Activated CD4-positive, alpha-beta memory T cell treated with anti-CD3 and anti-CD28 coated beads, Interleukin-2, amount 10 ng/mL, durations not matched to agents 7 days and 5 days (primary cell): ENCODE measurements at places on chromosomes 11 and 22.

GRCh38 chr11:117754030-117754429 is 43.0 kb downstream of the DSCAML1 start:
- H3K27me3 ChIP-seq, result peaks cover 16% of the 10 kb centered on the region
- DNase-seq, result no peak
- no peaks in the 10 kb centered on the region for H3K4me1 ChIP-seq
- no peak overlapping the region for H3K4me3 ChIP-seq

GRCh38 chr11:86644291-86644690 is 28.1 kb downstream of the ME3 start:
- peaks cover 37% of the 10 kb centered on the region for H3K27me3 ChIP-seq
- H3K27ac ChIP-seq, result no peak overlapping the region
- no peaks in the 10 kb centered on the region for H3K4me1 ChIP-seq
- H3K4me3 ChIP-seq, result no peak overlapping the region
- peaks cover 2% of the 10 kb centered on the region for H3K36me3 ChIP-seq

DNA sequence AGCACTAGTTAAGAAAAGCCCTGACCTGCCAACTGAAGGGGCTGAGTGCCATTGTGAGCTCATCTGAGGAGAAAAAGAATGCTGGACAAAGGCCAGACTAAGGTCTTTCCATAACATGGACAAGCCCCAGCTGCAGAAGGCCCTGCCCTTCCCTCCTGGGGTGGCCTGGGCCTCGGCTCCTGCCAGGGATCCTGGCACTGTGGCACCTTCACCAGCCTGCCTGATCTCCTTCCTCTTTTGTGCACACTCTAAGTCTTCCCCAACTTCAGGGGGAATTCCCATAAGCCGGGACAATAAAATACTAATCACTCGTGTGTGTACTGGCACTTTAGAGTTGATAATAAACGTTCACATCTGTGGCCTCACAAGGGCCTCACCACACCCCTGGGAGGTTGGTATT is 9.9 kb downstream of the TMPRSS13 start:
- H3K4me1 ChIP-seq, result peaks cover 9% of the 10 kb centered on the region
- no peak overlapping the region for H3K4me3 ChIP-seq
- H3K36me3 ChIP-seq, result no peaks in the 10 kb centered on the region
- H3K27ac ChIP-seq, result peak overlapping the region; percentile 29

GRCh38 chr11:76690736-76691135 is 20.2 kb upstream of the LRRC32 start:
- peaks cover 9% of the 10 kb centered on the region for H3K27me3 ChIP-seq
- H3K36me3 ChIP-seq, result no peaks in the 10 kb centered on the region
- no peak overlapping the region for H3K27ac ChIP-seq
- DNase-seq, result no peak
- H3K4me1 ChIP-seq, result peaks cover 20% of the 10 kb centered on the region

DNA sequence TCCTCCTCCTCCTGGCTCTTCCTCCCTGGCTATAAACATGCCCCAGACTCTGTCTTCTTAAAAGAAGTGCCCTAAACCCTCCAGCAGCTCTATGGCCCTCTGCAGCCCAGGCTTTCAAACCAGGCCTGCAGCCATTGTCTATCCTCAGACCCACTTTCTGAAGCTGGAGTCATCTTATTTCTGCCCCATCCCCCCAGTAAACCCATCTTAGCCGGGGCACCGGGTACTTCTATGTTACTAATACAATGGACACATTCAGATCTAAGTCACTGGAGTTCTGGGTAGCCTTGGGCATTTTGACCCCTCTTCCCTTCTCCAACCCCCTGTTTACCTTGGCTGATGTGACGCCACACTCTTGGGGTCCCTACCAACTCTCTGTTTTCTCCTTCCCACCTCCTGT is 29.7 kb upstream of the CACNG2 start:
- H3K4me1 ChIP-seq, result no peaks in the 10 kb centered on the region
- H3K36me3 ChIP-seq, result no peaks in the 10 kb centered on the region

- no peak overlapping the region for H3K4me3 ChIP-seq
- no peaks in the 10 kb centered on the region for H3K36me3 ChIP-seq
- no peak for DNase-seq
Observed at GRCh38 chr11:130407978-130408377, 20.4 kb downstream of the ADAMTS8 start.

DNA sequence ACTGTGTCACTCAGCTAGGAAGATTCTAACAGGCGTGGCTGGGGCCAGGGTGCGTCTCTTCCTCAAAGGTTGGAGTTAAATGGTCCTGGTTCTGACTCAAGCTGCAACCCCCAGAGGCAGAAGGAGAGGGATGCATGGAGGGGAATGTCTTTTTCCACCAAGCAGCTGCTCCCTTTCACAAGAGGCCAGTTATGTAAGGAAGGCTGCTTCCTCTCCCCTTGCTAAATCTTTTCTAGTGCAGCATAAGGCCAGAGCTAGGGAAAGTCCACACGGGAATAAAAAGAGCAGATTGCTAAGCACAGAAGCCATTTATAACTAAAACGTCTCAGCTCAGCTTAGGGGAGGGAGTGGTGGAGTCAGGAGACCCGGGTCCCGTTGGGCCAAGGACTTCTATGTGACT is 10.0 kb downstream of the PVALB start:
- no peaks in the 10 kb centered on the region for H3K36me3 ChIP-seq
- H3K4me3 ChIP-seq, result no peak overlapping the region
- DNase-seq, result no peak
- H3K27ac ChIP-seq, result no peak overlapping the region
- peaks cover 6% of the 10 kb centered on the region for H3K4me1 ChIP-seq
